ENCODE measurements at places on chromosomes 5 and 9.

GRCh38 chr5:92956886-92957285 is 624.1 kb downstream of the NR2F1-AS1 start:
- no peak for DNase-seq

DNA sequence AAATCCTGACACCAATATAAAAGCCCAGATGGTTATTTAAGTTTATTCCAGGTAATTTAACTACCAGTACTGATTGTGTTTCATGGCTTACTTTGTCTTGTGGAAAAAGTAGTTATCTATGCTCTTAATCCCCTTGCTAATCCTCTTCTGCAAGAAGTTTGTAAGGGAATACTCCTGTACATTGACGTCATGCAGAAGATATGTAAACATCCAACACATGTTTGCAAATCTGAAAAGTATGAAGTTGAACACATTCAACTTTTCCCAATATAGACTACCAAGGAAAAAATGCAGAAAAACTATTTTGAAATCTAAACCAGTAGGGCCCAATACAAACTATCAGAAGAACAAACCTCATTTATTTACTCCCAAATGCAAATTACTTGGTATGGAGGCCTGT is 56.3 kb upstream of the ELL2 start:
- no peak for DNase-seq

DNA sequence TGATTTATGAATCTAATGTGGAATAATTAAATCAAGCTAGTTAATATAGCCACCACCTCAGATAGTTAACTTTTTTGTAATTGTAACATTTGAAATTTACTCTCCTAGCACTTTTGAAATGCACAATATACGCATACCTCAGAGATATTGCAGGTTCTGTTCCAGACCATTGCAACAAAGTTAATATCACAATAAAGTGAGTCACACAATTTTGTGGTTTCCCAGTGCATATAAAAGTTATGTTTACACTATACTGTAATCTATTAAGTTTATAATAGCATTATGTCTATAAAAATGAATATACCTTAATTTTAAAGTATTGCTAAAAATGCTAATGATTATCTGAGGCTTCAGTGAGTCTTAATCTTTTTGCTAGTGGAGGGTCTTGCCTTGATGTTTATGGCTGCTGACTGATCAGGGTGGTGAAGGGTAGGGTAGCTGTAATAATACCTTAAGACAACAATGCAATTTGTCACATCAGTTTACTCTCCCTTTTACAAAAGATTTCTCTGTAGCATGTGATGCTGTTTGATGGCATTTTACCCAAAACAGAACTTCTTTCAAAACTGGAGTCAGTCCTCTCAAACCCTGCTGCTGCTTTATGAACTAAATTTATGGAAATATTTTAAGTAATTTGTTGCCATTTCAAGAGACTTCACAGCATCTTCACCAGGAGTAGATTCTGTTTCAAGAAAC is 235.1 kb upstream of the ADAMTSL1 start:
- DNase-seq = no peak

DNA sequence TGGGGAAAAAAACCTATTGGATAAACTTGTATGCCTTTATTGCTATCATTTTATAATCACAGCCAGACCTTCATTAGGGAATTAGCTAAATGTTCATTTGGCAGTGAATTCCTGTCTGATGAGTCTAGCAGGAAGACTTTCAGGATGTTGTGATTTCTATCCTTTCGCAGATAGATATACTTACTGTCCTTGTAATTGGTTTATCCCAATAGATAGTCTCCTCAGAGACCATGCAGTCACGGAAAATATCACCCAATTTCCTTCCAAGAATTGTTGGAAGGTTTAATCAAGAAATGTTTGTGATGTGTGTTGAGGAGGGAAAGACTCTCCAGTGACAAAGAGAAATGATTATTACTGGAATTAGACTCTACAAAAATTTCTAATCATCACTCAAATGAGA is 1937.9 kb upstream of the WWC1 start:
- no peak for DNase-seq

GRCh38 chr9:127172066-127172707 is 49.8 kb upstream of the ANGPTL2 start:
- DNase-seq = no peak

DNA sequence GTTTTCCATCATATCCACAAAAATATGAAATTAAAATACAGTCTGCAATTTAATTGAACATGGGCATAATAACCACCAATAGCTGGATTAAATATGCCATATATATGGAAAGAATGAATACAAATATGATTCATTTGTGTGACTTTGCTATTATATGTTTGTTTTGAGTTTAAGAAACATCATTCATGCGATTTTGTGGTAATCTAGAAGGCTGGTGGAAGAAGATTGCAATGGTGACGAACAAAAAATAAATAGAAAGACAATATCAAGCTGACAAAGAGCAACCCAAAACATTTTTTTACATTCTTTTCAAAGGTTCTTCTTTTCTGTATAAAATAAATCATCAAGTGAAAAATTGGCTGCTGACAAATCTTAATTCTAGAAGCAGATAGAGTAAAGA is 610.0 kb downstream of the MAT2B start:
- DNase-seq = no peak

DNA sequence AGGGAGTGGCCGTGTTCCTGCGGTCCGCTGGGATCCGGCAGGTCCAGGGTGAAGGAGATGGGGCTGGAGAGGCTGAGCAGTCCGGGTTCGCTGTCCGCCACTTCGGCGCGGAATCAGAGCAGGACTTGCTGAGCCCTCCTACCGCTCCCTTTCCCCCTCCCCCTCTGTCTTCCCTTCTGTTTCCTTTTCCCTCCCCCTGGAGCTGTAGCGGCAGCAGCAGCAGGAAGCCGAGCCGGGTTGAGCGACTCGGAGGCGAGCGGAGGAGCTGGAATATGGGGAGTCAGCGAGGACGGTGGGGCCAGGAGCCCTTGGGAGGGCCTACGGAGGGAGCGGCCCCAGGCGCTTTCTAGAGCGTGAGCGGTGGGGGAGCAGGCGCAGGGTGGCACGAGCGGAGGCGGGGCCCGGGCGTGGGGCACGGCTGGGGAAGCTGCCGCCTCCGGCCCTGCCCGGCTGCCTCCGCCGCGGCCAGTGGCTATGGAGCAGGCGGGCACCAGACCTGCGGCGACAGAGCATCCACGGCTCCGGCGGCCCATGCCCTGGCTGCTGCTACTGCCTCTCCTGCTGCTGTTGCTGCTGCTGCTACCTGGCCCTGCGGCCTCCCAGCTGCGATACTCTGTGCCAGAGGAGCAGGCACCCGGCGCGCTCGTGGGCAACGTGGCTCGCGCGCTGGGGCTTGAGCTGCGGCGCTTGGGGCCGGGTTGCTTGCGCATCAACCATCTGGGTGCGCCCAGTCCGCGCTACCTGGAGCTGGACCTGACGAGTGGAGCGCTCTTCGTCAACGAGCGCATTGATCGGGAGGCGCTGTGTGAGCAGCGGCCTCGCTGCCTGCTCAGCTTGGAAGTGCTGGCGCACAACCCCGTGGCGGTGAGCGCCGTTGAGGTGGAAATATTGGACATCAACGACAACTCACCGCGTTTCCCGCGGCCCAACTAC is at the start of gene PCDHAC2:
Gene PCDHAC2, plus strand, starts transcription at position 184 of the 933 bp plus-strand sequence. Its CDS starts 291 bp downstream, at position 475.
- DNase-seq = no peak

- DNase-seq = no peak
Measured at GRCh38 chr5:33444542-33444941, 3.8 kb downstream of the TARS1 start.

DNA sequence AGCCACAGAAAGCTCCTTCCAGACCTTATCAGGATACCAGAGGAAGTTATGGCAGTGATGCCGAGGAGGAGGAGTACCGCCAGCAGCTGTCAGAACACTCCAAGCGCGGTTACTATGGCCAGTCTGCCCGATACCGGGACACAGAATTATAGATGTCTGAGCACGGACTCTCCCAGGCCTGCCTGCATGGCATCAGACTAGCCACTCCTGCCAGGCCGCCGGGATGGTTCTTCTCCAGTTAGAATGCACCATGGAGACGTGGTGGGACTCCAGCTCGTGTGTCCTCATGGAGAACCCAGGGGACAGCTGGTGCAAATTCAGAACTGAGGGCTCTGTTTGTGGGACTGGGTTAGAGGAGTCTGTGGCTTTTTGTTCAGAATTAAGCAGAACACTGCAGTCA is 70.8 kb upstream of the ENTREP1 start:
- DNase-seq = no peak

GRCh38 chr5:96753848-96754247 is 53.9 kb downstream of the ERAP1 start:
- no peak for DNase-seq

DNA sequence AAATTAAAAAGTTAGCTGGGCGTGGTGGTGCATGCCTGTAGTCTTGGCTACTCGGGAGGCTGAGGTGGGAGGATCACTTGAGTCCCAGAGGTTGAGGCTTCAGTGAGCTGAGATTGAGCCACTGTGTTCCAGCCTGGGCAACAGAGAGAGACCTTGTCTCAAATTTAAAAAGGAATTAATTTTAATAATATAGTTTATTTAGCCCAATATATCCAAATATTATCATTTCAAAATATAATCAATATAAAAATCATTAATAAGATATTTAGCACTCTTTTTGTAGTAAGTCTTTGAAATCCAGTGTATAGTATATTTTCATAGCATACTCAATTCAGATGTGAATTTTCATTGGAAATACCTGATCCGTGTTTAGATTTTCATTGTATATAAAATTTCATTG is 43.2 kb upstream of the ORM1 start:
- no peak for DNase-seq

DNA sequence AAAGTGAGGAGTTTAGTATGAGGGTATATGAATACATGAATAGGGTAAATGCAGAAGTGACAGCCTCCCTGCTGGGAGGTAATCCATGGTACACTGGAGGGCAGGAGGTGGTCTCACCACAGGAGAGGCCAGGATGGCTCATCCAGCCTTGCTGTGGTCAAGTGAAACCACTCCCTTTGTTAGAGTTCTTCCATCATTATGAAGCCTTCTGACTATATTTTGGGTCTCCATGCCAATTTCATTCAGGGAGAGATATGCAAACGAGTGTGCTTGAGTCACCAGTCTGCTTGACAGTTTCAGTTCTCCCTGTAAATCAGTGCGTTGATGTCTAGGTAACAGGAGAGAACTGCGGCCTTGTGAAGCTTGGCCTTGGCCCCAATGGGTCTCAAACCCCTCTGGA is 16.4 kb downstream of the PPP3R2 start:
- DNase-seq = peak; percentile 97

GRCh38 chr5:95925378-95925744 is 36.3 kb downstream of the ELL2 start:
- no peak for DNase-seq

- DNase-seq = peak; percentile 21
Measured at GRCh38 chr5:135185481-135186065, 151.5 kb upstream of the PITX1 start.

DNA sequence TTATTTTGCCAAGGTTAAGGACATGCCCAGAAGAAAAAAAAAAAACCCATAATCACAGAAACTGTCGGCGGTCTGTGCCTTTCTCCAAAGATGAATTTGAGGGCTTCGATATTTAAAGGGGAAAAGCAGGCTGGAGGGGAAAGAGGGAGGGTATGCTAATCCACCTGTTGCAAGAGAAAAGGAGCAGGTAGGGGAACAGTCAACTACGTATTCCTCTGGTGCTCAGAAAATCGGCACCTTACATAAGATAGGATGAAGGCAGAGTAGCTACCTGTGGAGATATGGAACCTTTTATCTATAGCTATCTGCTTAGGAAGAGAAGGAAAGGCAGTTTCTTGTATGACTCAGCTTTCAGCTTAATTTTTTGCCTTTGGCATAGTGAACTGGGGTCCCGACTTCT is 77.7 kb downstream of the PTCD2 start:
- no peak for DNase-seq

Data from MV-4-11 (cell line).